ENCODE measurements at places on chromosomes 1 and 21.
A peak's percentile ranks its signal among the peaks of the same experiment; 100 is the strongest.

GRCh38 chr1:188432427-188432826 is 1603.7 kb downstream of the PLA2G4A start:
- no peak for DNase-seq

DNA sequence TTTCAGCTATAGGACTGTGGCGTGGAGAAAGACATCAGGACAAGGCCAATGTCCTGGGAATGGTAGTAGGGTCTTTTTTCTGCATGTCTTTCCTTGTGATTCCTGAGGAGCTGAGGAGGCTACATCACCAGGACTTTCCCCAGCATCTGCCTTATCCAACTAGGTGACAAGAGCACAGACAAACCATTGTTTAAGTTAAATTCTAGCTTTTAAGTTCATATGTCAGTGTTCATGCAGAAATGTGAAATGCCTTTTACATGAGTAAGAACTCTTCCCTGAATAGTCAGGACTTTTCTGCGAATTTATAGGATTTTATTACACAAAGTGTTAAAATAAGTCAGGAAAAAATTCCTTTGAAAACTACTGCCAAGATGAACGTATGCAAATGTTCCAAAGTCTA is 154.2 kb downstream of the PTGER3 start:
- DNase-seq = no peak

DNA sequence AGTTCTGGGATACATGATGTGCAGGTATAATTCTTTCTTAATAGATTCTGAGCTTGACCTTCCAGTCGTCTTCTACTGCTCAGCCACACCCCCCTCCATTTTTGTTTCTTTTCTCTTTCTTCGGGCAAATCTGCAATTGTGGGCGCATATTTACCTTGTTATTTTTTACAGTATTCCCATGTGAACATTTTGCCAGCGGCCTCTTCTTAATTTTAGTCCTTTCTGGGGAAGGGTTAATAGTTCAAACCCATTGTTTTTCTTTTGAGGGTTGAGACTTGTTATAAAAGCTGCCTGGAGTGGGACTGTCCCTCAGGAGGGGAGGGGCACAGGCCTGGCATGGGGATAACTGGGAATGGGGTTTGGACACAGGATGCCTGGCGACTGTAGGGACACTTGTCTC is 40.3 kb downstream of the PBX1 start:
- no peak for DNase-seq

- no peak for DNase-seq
Observed at GRCh38 chr1:182563095-182563494, 26.0 kb downstream of the RNASEL start.

- no peak for DNase-seq
Observed at GRCh38 chr1:32639489-32640075, 10.8 kb downstream of the ZBTB8OS start.

- no peak for DNase-seq
Observed at GRCh38 chr1:200364091-200364759, 45.6 kb downstream of the ZNF281 start.

- no peak for DNase-seq
Observed at GRCh38 chr21:41489329-41489728, 18.6 kb downstream of the TMPRSS2 start.

GRCh38 chr1:64530969-64531692 is 61.2 kb downstream of the CACHD1 start:
- DNase-seq = no peak

GRCh38 chr1:28199328-28200233 is 23.1 kb upstream of the PTAFR start:
- peak; percentile 59 for DNase-seq

GRCh38 chr1:113392541-113393128 is 2.3 kb downstream of the MAGI3 start:
- DNase-seq = no peak

DNA sequence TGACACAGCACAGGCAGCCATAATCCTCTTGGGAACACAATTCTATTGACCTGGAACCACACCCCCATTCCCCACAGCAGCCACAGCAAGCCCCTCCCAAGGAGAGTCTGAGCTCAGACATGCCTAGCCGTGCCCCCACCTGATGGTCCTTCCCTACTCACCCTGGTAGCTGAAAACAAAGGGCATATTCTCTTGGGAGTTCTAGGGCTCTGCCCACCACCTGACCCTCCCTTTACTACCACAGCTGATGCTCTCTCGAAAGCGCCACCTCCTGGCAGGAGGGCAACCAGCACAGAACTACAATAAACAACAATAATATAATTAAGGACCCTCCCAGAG is 184.8 kb upstream of the COA6 start:
- DNase-seq = no peak

All from CD8-positive, alpha-beta memory T cell (primary cell).